Mesenteric fat pad (tissue), 1 donor: ENCODE measurements at places on chromosomes 6 and 20. TPM values are rescaled to one million over a fixed set of nuclear protein-coding genes. Genes with fewer than 3 reads are reported as not detected.
A peak's percentile ranks its signal among the peaks of the same experiment; 100 is the strongest.

Gene TBXT
- not detected for total RNA-seq

Gene MUCL3
- not detected for total RNA-seq

Gene STX16
- total RNA-seq, result 44.9 TPM

DNA sequence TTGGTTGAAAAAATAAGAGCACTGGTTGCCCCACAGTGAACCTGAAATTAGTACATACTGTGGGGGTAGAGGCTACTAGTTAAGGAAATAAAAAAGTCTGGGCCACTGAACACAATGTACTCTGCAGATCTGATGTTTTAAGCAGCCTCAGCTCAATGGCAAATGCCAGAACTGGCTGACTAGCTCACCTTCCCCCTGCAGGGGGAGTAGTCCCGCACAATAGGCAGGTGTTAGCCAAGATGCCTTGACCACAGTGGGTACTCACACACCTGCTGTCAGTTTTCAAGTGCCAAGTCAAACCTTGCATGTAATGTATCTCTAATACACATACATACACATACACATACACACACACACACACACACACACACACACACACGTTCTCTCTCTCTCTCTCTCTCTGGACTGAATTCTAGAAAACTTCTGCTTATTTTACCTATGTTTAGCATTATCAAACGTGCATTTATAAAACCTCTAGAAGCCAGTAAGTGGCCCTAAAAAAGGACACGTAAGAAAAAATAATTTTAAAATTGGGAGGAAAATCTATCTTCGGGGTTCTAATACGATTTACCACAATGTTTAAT lies 36.1 kb downstream of the GMDS start:
- DNase-seq, result no peak

DNA sequence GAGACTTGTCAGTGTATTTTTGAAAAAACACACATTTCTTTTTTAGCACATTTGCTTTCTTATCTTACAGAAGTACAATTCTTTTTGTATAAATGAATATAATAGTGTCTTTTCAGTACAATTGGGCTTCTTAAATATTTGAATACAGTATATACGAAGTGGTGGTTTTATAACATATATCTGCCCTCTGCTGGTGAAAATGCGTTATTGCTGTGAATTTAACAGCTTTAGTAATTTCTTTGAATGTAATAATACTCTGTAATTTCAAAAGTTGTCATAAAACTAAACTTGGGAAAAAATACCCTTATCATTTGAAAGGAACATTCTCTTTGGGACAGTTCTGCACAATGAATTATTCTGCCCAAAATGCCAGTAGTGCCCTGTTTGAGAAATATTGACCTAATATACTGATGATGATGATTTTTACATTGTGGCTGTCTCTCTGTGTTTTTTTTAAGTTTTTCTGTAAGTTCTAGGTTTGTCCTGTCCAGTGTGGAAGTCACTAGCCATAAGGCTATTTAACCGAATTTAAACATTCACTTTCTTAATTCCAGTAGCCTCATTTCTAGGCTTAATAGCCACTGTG lies 19.0 kb downstream of the SMAP1 start:
- DNase-seq, result no peak

DNA sequence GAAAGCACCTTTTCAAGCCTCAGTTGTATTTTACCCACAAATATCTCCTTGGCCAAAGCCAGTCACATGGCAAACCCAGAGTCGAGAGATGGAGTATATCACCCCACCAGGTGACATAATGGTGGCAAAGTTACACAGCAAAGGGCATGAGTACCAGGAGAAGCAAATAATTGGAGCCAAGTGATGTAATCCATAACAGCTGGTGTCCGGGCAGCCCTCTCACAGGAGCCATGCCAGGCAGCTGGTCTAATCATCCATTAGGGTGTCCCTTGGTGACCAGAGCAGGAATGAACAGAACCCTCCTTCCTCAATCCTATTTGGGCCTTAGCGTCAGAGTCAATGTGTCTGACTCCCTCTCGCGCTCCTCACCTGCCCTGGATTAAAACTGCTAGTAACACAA lies 272.1 kb downstream of the LRFN2 start:
- peak; percentile 22 for DNase-seq

DNA sequence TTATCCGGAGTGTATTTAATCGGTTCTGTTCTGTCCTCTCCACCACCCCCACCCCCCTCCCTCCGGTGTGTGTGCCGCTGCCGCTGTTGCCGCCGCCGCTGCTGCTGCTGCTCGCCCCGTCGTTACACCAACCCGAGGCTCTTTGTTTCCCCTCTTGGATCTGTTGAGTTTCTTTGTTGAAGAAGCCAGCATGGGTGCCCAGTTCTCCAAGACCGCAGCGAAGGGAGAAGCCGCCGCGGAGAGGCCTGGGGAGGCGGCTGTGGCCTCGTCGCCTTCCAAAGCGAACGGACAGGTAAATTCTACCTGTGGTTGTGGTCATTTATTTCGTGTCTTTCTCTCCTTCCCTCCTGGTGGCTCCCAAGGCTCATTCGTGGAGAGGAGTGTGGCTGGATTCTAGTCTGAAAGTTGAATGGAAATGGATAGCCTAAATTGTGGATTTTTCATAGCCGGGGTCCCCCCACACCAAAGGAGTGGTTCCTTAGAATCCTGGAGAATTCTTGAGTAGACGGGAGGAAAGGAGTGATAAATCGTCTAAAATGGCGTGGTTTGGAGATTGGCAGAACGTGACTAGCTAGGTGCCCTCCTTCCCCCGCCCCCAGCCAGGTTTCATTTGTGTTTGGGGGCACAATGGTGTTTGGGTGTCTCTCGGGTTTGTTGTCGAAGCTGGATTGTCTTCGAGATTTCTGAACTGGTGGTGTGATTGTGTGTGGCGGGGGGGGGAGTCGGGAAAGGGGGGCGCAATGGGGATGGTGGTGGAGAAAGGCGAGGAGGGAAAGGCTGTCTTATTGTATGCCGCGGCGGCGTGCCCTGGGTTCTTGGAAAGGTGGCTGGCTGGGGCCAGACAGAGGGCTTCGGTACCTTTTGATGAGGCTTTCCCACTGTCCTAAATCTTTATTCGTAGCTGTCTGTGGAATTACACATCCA lies 673 bp downstream of the MARCKS start:
- no peak for DNase-seq

DNA sequence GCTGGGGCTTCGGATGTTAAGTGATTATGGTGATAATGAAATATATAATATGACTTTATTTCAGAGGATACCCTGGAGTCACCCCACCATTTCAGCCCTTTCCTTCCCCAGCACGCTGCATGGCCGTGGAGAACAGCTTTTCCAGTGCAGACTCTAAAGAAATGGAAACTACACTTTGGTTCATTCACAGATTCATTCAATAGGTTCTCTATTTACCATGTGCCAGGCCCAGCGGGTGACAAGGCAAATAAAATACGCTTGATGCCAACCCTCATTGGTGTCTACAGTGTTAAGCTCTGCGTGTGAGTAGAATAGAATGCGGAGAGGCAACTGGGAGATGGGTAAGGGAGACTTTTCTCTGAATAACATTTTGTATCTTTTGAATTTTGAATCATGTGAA lies 89.7 kb downstream of the TCP11 start:
- DNase-seq, result no peak

DNA sequence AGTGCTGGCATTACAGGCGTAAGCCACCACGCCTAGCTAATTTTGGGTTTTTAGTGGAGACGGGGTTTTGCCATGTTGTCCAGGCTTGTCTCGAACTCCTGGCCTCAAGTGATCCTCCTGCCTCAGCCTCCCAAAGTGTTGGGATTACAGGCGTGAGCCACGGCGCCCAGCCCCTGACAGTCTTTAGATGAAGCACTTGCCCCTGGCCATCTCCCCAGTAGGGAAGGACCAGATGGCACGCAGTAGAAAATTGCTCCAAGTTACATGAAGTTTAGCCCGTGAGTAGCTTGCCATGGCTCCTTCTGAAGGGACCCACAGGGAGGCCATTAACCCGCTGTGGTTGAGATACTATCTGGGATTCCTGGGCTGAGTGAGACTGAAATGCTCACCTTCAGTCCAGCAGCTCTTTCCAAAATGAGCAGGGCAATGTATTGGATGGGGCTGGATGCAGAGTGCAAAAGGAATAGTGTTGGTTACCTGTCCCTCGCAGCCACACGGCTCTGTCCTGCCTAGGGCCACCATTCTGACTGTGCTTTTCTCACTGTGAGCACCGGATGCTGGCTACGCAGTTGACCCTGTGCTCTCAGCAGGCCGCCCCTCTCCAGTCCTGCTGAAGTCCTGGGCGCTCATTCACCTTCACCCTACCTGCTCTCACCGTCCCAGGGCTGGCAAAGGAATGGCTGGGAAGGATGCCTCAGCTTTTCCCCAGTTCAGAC lies 66.9 kb downstream of the EFCAB8 start:
- DNase-seq, result peak; percentile 86

GRCh38 chr6:38959138-38959537 lies 89.4 kb upstream of the GLP1R start:
- DNase-seq, result no peak

DNA sequence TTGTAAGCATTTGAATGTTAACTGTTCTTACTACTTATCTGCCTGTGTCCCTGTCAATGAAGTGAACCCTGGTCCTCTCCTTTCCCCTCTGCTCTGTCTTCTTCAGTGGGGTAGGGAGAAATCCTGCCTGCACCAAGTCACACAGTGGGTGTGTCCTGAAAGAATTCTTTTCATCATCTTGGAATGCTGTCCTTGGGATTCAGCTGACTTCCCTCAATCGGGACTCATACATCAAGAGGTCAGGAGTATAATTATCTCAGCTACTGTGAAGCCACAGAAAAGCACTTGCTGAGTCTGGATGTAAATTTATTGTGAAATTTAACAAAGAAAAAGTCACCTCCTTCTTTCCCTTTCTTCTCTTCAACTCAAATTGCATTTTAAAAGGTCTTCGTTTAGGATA lies 328.5 kb downstream of the SOX4 start:
- no peak for DNase-seq
